Fibroblast of skin of right biceps (primary cell): ENCODE measurements at places on chromosomes 6 and 20.

DNA sequence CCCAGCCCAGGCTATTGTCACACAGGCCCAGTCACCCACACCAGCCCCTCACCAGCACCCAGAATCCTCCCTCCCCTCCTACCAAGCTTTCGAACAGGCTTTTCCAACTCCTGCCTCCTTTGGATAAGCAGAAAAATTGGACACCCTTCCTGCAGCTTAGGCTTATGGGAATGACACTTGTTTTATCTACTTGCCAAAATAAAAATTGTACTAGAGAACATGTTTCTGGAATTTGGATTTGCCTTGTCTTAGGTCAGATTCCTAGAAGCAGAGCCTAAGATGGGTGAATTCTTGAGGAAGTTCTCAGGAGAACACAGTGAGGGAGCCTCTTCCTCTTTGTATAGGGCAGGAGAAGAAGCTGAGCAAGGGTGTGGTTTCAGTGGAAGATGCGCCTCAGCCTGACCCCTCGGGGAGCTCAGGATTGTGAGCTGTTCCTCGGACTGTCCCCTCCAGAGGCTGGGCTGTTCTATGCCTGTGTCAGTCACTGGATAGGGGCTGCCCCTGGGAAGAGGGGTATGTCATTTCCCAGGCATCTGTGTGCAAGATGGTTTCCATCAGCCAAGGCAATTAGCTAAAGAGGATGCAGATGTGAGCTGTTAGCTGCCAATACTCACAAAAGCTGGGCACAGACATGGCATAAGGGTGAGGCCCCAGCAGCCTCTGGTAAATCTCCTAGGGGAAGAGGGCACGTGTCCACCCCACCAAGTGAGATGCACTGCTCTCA is 33.9 kb downstream of the ITPR3 start:
- peak; percentile 28 for DNase-seq

- DNase-seq = no peak
Observed at GRCh38 chr6:114312931-114313330, 29.9 kb downstream of the HS3ST5 start.

DNA sequence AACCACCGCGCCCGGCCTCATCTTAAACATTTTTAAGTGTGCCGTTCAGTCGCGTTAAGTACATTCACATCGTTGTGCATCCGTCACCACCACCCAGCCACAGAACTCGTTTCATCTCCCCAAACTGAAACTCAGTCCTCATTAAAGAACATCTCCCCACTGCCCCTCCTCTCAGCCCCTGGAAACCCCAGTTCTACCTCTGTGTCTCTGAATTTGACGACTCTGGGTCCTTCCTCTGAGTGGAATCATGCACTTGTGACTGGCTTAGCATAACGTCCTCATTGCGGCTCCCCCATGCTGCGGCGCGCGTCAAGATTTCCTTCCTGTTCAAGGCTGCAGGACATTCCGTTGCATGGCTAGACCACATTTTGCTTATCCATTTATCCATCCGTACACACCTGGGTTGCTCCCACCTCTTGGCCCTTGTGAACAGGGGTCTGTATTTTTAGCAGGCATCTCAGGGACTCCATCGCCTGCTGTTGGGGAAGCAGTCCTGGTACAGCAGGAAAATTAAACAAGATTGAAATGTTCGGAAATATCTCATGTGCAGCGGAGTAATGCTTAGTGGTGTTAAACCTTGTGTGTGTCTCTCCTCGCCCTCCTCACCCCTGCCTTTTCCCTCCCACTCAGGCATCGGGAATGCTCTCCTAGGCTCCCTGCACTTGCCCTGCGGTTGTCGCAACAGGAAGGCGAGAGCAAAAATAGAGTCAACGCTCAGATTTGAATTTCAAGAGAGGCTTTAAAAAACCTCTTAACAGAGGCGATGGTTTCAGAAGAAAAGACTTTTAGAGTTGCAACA is 127.9 kb downstream of the PXDC1 start:
- DNase-seq = no peak

GRCh38 chr6:20644667-20645370 is 110.6 kb downstream of the CDKAL1 start:
- peak; percentile 22 for DNase-seq

DNA sequence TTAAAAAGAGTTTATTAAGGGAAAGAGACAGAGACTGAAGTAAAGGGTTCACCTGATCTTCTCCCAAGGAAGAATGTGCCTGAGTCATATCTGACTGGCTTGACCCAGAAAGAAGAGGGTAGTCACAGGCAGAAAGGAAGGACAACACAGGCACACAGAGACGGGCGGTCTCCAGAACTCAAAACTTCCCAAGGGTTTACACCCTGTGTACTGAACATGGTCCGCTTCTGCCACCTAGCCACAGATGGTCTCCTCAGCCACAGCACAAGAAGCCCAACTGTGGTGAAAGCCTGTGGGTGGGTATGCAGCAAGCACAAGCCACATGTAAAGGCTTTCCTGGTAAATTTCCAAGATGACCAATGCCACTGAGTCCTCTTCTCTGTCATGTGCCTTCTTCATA is 17.2 kb downstream of the UNC5CL start:
- DNase-seq = peak; percentile 68

GRCh38 chr6:14281811-14282660 is 164.5 kb downstream of the CD83 start:
- no peak for DNase-seq

DNA sequence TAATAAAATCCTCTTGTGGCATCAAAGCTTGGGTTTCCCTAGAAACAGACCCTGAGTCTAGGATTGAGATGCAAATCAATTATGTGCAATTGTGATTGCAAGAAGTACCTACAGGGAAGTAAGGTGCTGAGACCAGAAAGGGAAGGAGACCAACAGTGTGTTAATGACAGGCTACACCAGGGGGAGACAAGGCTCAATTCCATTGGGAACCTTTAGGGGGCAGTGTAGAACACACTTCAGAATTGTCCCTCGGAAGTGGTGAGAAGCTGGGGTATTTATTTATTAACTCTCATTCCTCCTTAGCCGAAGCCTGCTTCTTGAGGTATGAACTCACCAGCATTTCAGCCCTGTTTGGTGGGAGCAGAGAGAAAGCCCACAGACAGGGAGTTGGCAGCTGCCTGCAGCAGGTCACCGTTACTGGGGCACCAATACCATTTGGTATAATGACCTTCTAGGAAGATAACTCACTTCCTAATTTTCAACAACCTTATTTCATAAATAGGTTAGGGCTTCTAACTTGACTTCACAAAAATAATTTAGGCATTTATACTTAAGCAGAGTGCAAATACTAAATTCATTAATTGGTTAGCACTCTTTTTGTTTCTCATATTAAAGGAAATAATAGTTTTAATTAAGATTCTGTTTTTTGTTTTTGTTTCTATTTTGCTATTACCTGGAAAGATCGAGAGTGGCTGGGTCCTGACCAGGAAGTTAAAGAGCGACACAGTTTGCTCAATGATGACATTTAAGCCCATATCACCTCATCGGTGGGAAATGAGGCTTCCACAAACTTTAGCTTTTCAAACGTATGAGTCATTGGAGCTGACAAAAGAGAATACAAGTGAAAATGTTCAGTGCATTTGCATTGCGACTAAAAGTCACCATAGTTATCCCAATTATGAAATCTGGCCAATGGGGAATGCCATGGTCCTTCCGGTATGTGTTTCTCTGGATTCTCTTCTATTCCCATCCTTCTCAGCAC is 94.8 kb downstream of the BTBD3 start:
- peak; percentile 51 for DNase-seq

- peak; percentile 59 for DNase-seq
Observed at GRCh38 chr6:39934131-39934757, at the start of gene MOCS1. Gene MOCS1 (minus strand): TSS chr6:39934462. CDS start chr6:39934417, 45 bp downstream.

DNA sequence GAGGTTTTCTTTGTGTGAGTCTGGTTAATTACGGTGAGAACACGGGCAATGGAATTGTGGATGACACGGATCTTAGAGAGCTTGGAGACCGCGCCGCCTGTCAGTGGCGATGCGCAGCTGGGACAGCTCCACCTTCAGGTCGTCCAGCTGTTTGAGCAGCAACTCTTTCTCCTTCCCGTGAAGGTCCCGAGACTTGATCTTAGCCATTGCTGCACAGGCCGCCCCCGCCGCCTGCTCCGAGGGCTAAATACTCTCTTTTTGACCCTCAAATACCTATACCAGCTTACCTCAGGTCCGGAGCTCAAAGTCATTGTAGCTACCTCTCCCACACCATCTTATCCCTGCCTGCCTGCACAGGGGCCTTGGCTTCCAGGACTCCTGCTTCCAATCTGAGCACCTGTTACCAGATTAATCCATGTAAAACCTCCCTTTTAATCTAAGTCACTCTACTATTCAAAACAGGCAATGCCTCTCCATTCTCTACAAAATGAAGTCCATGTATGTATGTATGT is 100.2 kb downstream of the PREP start:
- DNase-seq = no peak

- no peak for DNase-seq
Observed at GRCh38 chr6:150689900-150690590, 90.4 kb downstream of the PLEKHG1 start.

- DNase-seq = peak; percentile 76
Observed at GRCh38 chr20:10314198-10314597, 95.6 kb downstream of the SNAP25 start.

DNA sequence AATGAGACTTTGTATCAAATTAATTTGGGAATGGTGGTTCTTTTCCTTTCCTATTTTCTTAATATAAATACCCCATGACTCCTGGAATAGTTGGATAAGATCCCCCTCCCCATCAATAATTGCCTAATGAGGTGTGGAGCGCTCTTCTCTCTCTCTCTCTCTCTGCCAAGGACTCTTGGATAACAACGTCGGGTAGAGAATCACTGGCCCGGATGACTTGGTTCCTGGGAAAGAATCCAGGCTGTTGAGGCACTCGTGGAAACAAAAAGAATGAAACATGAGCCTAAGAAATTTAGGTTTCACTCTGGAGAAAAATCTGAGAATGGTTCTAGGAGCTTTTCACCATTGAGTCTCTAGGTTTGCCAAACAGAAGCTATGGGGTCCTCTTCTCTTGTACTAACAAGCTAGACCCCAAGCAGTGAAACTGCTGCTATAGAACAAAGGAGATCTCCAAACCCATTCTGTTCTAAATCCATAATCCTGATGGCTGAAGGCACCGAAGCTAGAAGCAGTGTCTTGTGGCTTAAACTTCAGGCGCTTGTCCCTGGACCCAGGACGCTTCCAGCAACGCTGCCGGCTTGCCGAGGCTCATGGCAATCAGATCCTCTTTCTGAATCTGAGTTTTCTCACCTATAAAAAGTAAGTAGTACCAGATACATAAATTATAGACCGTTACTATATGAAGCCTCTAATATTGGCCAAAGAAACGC is 241.6 kb upstream of the BTBD3 start:
- no peak for DNase-seq

- DNase-seq = no peak
Observed at GRCh38 chr6:144315981-144316861, 31.1 kb downstream of the UTRN start.
